Omental fat pad (tissue), 4 donors: ENCODE measurements at places on chromosomes 7 and 10.

DNA sequence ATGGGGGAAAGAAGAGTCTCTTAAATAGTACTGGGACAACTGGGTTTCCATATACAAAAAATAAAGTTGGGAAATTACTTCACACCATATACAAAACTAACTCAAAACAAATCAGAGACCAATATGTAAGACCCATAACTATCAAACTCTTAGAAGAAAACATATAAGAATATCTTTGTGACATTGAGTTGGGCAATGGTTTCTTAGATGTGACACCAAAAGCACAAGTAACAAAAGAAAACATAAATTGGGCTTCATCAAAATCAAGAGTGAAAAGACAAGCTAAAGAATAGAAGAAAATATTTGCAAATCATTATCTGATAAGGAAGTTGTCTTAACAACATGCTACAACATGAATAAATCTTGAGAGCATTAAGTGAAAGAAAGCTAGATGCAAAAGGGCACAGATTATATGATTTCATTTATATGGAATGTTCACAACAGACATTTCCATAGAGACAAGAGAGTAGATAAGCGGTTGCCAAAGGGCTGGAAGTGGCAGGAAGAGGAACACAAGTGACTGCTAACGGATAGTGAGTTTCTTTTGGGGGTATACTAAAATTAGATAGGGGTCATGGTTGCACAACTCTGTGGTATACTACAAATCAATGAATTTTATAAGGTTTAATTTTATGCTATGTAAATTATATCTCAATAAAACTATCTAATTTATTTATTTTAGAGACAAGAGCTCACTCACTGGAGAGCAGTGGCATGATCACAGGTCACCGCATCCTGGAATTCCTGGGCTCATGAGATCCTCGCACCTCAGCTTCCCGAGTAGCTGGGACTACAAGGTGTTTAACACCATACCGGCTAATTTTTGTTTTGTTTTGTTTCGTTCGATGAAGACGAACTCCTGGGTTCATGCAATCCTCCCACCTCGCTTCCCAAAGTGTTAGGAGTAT, 35.4 kb downstream of the JMJD1C start:
- DNase-seq = no peak

DNA sequence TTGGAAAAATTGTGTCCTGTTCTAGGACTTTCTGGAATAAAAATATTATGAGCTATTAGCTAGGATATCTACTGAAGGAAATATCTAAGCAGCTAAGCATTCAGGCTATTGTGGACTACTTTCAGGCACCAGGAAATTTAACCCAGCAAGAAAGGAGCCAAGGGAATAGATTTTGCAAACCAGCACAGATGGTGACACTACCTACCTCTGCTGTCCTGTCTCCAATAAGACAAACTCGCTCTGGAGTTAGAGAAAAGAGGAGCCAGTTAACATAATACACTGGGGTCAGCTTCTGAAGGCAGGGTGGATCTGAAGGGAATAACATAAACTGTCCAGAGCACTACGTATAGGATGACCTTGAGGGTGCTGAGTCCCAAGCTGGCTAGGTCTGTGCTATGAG, 223.7 kb upstream of the PRSS58 start:
- DNase-seq = no peak

DNA sequence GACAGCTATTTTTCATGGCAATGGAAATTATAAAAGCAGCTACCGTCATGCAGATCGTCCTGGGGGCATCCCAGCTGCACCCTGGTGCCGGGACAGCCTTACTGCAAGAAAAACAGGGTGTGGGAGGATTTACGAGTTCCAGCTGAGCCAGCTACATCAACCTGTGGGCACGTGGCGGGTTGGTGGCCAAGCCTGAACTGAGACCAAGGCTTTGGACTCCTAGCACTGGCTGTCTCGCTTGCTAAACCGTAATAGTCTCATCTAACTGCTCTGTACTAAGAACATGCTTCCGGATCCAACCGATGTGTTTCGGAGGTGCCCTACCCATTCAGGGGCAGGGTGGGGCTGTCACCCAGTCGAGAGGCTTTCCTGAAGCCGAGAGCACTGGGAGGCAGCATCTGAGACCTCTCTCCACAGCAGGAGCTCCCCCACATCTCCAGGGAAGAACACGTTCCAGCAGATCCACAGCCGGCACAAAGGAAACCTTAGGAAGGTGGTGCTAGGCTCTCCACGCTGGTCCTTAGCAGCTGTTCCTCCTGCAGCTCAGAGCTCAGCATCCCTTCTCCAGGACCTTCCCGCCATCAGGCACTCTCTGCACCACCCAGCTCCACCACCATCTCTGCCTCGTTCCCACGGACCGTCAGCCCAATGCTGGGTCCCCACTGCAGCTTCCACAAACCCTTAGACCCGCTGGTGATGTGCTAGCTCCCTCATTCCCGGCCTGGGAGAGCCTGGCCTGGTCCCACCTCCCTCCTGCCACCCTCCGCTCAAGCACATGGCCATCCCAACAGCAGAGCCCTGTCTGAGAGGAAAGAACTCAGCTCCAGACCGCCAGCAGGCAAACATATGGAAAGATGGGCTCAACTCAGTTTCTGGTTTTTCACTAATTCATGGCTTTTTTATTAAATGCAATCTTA, 158.5 kb downstream of the PTPRN2 start:
- DNase-seq = no peak

DNA sequence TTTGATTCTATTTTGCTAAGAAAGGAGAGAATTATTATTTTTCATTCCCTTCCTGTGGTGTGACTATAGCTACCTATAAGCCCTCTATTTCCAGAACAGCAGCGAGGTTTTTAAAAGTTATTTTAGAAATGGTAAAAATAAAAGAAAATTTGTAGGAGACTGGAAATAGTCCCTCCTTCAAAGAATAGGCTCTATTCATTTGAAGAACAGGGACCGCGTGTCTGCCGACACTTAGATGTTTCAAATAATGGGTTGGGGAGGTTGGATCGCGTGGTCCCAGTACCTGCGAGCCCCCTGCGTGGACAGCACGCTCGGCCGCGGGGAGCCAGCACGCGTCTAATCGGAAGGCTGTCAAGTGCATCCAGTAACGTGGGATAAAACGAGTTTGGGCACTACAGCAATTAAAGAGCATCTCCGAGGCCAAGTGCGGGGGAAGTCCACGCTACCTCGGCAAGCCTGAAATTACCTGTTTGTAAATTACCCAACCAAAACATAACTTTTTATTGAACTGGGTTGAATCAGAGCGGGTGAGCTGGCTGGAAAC, 1.0 kb downstream of the CACNA2D1 start:
- no peak for DNase-seq

- DNase-seq = no peak
Observed at GRCh38 chr7:51340029-51340838, 23.6 kb upstream of the COBL start.

DNA sequence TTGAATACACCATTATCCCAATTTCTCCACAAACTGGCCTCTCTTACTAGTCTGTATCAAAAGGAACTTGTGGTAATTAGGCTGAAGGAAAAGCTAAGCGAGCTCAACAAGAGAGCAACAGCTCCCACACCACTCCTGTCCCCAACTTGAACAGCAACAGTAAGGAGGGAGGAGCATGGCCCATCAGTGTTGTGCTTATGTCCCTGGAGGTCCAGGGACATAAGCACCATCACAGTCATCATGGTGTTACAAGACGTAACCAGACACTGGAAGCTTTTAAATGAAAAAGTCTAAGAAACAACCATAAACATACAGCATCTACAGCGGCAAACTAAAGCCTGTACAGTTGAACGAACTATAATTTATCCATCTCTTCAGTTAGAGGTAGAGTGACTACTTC, 989 bp downstream of the ERLIN1 start:
- DNase-seq = no peak

- no peak for DNase-seq
Observed at GRCh38 chr10:3951993-3952392, 167.0 kb upstream of the KLF6 start.
